ENCODE measurements at places on chromosomes 16 and 17.

DNA sequence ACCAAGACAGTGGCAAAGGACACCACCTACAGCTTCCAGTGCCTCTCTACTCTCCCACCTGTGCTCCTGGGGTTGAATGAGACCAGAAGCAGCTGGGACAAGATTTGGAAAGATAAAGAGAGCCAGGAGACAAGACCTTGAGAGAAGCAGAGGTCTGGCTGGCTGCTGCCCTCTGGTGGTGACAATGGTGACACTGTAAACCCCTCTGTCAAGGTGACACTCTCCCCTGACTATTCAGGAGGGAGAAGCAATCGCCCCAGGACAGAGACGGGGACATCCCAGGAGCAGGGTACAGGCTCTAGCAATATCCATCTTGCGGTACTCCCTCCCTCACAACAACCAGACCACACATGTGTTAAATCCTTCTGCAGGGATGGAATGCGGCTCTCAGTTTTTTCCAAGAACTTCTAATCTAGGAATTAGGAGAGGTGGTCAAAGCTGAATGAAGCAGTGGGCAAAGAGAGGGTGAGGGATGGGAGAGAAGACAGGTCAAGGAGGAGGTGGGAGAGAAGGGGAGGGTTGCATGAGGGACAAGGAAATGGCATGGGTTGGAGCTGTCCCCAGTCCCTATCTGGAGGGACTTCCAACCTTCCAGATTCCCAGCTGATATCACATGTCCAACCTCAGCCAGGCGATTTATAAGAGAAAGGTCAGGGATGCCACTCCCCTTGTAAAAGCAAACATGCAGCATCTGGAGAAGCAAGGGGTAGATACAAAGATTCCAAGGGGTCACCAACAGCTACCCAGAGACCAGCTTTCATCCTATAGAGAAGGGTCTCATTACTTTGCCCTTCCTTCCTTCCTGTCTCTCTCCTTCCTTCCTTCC is 2.9 kb downstream of the PHOSPHO1 start:
- DNase-seq = peak; percentile 76

DNA sequence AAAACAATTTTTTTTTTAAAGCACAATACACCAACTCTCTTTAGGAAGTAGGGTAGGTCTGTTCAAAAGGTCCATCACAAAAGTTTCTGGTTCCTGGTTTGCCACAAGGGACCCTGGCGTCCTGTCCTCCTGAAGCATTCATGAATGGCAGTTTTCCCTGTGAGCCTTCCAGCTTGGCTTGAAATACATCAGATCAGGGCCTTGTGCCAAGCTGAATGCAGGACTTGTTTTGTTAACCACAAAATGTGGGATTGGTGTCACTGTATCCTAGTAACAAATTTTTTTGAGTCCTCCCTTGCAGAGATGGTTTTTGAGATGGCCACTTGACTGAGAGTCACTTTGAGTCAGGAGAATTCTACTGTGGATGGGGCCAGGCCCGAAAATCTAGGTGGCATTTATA is 3.9 kb downstream of the GNAO1 start:
- no peak for DNase-seq

- DNase-seq = no peak
Observed at GRCh38 chr16:53131050-53131362, 76.2 kb downstream of the CHD9 start.

- no peak for DNase-seq
Observed at GRCh38 chr16:89266521-89267134, 49.1 kb downstream of the ZNF778 start.

DNA sequence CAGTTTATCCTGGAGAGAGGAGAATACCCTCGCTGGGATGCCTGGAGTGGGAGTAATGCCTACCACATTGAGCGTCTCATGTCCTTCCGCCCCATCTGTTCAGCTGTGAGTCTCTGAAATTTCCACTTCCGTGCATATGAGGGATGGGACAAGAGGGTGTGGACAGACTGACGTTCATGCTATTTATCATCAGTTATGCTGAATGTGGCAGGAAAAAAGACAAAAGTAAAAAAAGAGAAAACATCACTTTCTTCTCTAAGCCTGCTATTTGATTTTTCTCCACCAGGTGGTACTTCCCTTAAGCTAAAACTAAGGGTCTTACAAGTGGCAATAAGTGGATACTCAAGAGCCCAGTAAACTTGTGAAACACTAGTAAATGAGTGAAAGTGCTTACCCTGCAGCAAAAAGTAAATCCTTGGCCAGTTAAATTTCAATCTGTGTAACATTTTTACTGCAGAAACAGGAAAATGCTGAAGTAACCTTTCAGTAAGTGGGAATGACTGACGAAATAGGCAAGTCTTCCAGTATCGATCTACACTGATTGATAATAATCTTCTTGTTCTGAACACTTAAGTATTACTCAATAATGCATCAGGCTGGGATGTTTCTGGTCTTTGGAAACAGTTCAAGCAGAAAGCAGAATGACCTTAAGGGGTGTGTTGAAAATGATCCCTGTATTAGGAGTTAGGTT is 5.6 kb downstream of the CRYBA1 start:
- no peak for DNase-seq

All from activated CD4-positive, alpha-beta T cell treated with anti-CD3 and anti-CD28 coated beads, Interleukin-2, amount 50 U/mL, for 4 hours (primary cell).